ENCODE measurements at places on chromosomes 3 and 15.

DNA sequence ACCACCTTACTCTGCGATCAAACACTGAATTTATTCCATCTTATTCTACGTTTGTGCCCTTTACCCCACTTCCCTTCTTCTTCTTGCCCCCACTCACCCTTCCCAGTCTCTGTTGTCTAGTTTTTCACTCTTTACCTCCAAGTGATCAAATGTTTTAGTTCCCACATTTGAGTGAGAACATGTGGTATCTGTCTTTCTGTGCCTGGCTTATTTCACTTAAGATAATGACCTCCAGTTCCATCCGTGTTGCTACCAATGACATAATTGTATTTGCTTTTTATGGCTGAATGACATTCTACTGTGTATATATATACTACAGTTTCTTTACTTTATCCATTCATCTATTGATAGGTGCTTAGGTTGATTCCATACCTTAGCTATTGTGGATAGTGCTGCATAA lies 78.8 kb downstream of the PDCD6IP start:
- no peaks in the 10 kb centered on the region for H3K27me3 ChIP-seq
- no peak overlapping the region for H3K4me3 ChIP-seq
- no peaks in the 10 kb centered on the region for H3K4me1 ChIP-seq
- DNase-seq: no peak
- no peaks in the 10 kb centered on the region for H3K36me3 ChIP-seq

- no peaks in the 10 kb centered on the region for H3K36me3 ChIP-seq
- H3K27me3 ChIP-seq: no peaks in the 10 kb centered on the region
- no peaks in the 10 kb centered on the region for H3K4me1 ChIP-seq
- no peak overlapping the region for H3K27ac ChIP-seq
- no peak overlapping the region for H3K4me3 ChIP-seq
Measured at GRCh38 chr3:55540579-55540978, 53.5 kb upstream of the WNT5A start.

- DNase-seq: peak; percentile 43
- peak overlapping the region; percentile 89 for H3K4me3 ChIP-seq
- H3K4me1 ChIP-seq: peaks cover 22% of the 10 kb centered on the region
Measured at GRCh38 chr3:160400030-160400701, 716 bp downstream of the SMC4 start.

DNA sequence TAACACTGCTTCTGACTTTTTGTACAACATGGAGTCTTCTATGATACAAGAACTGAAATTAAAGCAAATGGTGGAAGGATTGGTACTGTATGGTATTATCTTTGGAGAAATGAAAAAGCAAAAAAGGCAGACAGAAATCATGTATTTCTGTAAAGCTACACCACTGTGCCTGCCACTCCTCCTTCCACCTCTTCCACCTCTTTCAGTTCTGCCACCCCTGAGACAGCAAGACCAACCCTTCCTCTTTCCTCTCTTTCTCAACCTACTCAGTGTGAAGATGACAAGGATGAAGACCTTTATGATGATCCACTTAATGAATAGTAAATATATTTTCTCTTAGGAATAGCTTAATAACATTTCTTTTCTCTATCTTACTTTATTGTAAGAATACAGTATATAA lies 57.0 kb downstream of the CD200 start:
- no peaks in the 10 kb centered on the region for H3K36me3 ChIP-seq
- H3K27ac ChIP-seq: no peak overlapping the region
- no peak for DNase-seq
- no peak overlapping the region for H3K4me3 ChIP-seq
- peaks cover 10% of the 10 kb centered on the region for H3K4me1 ChIP-seq

DNA sequence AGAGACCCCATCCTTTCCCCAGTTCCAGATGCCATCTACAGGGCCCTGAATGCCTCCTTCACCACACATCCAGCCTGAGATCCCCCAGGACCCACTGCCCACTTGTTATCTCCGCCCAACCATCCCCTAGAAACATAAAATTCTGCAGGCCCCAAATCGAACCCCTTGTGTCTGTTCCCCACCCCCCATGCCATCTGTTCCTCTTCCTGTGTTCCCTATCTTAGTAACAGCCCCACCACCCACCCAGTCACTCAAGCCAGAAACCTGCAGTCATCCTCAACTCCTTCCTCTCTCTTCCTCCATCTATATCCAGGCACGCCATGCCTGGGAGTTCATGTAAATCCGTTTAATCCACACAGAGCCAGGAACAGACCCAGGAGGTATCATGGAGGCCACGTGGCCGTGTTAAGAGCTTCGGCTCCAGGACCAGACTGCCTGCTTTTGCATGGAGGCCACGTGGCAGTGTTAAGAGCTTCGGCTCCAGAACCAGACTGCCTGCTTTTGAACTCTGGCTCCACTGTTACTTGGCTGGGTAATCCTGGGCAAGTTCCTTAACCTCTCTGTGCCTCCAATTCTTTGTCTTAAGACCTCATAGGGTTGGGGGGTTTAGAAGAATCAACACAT lies 4.8 kb downstream of the CSRNP1 start:
- peak overlapping the region; percentile 44 for H3K4me3 ChIP-seq
- peaks cover 69% of the 10 kb centered on the region for H3K4me1 ChIP-seq

DNA sequence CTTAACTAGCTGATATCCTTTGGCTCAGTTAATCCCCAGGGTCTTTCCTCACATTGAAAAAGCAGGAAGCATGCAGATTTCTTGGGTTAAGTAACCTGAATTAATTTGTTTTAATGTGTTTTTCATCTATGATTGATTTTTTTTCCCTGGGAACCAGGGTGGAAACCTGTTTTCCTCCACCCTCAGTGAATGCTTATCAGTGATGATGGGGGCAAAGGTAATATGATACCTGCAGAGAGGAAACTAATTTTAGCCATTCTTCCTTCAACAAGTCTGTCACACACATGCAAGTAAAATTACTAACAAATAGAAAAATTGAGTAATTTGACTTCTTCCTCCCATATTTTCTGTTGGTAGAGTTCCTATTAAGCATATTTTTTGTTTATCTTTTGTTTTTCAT lies 5.9 kb downstream of the CASR start:
- no peaks in the 10 kb centered on the region for H3K36me3 ChIP-seq
- no peaks in the 10 kb centered on the region for H3K4me1 ChIP-seq
- no peak for DNase-seq
- peaks cover 6% of the 10 kb centered on the region for H3K27me3 ChIP-seq
- H3K27ac ChIP-seq: no peak overlapping the region

GRCh38 chr3:52882377-52882776 lies 15.0 kb downstream of the STIMATE start:
- peaks cover 16% of the 10 kb centered on the region for H3K36me3 ChIP-seq
- H3K4me1 ChIP-seq: peaks cover 2% of the 10 kb centered on the region
- H3K4me3 ChIP-seq: no peak overlapping the region
- no peak for DNase-seq
- no peak overlapping the region for H3K27ac ChIP-seq

- H3K36me3 ChIP-seq: no peaks in the 10 kb centered on the region
- no peak for DNase-seq
- H3K27ac ChIP-seq: no peak overlapping the region
- no peaks in the 10 kb centered on the region for H3K27me3 ChIP-seq
Measured at GRCh38 chr3:43695863-43696262, 5.1 kb downstream of the ABHD5 start.

DNA sequence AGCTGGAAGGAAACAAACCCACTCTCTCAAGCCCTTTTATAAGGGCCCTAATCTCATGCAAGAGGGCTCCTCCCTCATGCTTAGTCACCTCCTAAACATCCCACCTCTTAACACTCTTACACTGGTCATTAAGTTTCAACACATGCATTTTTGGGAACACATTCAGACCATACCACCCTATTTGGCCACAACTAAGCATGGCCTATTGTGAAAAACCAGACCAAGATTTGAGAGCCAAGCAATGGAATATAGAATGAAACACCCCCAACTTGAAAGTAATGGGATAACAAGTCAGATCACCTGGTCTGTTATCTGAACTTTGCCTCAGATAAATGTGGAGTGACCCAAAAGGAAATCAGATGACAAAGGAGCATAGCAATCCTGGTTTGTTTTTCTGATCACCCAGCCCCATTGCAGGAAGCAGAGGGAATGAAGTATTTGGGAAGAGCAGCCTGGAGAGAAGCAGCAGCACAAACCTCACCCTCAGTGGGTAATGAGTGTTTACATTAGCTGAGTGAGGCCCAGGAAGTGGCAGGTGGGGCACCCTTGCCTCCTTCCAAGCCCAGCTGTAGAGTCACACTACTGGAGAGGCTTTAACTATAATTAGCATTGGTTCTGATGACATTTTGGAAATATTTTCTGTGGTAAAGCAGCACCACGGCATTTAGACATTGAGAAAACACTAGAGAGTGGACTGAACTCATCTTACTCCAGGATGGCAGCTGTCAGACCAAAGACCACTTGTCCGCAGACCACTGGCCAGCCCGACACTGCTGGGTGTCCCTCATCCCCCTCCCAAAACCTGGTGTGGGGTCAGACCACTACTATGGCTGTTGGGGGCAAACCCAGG lies 48.8 kb upstream of the PRTG start:
- no peaks in the 10 kb centered on the region for H3K27me3 ChIP-seq
- H3K4me1 ChIP-seq: no peaks in the 10 kb centered on the region
- H3K4me3 ChIP-seq: no peak overlapping the region
- DNase-seq: no peak

DNA sequence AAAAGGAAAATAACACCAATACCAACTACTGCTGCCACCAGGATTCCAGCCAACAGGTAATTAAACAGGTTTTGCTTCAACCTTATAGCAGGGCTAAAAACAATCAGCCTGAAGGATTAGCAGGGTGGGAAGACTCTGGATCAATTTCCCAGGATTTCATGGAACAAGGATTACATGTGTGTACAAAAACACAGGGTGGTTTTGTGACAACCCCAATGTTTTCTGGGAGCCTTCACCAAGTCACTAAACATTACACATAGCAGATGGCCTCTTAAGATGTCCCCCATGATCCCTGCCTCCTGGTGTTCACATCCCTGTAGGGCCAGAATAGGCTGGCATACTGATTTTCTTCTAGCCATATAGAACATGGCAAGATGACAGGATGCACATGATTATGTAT lies 42.8 kb upstream of the ARHGEF3 start:
- H3K4me3 ChIP-seq: no peak overlapping the region
- DNase-seq: no peak
- H3K4me1 ChIP-seq: no peaks in the 10 kb centered on the region
- no peaks in the 10 kb centered on the region for H3K36me3 ChIP-seq
- H3K27ac ChIP-seq: no peak overlapping the region

DNA sequence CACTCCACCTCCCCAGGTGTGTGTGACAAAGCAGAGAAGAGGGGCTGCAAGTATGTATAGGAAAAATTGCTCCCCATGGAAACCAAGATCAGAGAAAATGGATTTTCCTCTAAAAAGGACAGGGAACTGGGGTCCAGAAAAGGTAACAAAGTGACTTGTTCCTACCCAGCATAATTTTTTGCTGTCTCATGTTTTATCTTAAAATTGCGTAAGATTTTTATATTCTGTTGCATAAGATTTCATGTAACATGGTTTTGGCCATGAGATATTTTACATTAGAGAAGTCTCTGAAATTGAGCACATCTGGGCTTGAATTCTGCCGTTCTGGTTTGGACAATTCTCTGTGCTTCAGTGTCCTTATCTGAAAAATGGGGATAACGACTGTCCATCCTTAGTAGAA lies 335.7 kb upstream of the RORA start:
- no peaks in the 10 kb centered on the region for H3K4me1 ChIP-seq
- no peaks in the 10 kb centered on the region for H3K36me3 ChIP-seq
- no peak overlapping the region for H3K27ac ChIP-seq
- DNase-seq: no peak
- H3K27me3 ChIP-seq: peaks cover 4% of the 10 kb centered on the region

DNA sequence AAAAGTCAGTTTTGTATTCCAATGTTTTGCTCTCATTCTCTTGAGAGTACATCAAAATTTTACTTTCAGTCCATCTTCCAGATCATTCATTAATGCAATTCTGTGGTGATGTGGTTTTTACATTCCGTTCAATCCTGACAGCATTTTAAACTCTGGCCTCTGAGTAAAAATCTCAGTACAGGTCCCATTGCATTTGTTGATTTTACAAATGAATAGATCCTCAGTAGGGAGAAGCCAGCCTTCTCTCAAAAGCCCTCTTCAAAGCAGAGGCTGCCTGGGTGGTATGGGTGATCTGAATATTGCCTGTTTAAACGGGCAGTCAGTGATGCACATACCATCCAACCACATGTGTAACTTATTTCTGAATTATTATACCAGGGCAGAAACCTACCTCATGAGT lies 72.5 kb upstream of the TSC22D2 start:
- no peaks in the 10 kb centered on the region for H3K4me1 ChIP-seq
- H3K4me3 ChIP-seq: no peak overlapping the region
- H3K27me3 ChIP-seq: no peaks in the 10 kb centered on the region
- H3K36me3 ChIP-seq: no peaks in the 10 kb centered on the region
- no peak overlapping the region for H3K27ac ChIP-seq

GRCh38 chr3:5019411-5020241 lies 40.4 kb downstream of the BHLHE40 start:
- peaks cover 53% of the 10 kb centered on the region for H3K4me1 ChIP-seq
- H3K27ac ChIP-seq: peak overlapping the region; percentile 25
- no peaks in the 10 kb centered on the region for H3K27me3 ChIP-seq
- H3K36me3 ChIP-seq: no peaks in the 10 kb centered on the region
- DNase-seq: peak; percentile 83

DNA sequence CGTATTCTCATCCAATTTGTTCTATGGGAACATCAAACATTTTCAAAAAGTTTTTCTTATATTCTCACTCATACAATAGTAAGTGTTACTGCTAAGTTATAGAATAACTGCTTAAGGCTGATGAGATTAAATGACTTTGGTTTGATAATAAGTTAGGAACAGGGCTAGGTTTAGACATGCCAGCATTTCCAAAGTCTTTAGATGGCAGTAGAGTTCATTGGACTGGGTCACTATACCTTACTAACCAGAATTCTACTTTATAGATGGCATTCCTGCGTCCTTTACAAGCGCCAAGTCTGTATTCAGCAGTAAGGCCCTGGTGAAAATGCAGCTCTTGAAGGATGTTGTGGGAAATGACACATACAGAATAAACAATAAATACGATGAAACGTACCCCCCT lies 21.7 kb downstream of the PLAAT1 start:
- H3K4me3 ChIP-seq: no peak overlapping the region
- H3K4me1 ChIP-seq: no peaks in the 10 kb centered on the region
- no peak overlapping the region for H3K27ac ChIP-seq
- no peak for DNase-seq

- no peak overlapping the region for H3K27ac ChIP-seq
- H3K4me1 ChIP-seq: no peaks in the 10 kb centered on the region
- H3K4me3 ChIP-seq: no peak overlapping the region
- H3K27me3 ChIP-seq: no peaks in the 10 kb centered on the region
- H3K36me3 ChIP-seq: no peaks in the 10 kb centered on the region
Measured at GRCh38 chr3:154926721-154927120, 153.4 kb upstream of the MME start.

DNA sequence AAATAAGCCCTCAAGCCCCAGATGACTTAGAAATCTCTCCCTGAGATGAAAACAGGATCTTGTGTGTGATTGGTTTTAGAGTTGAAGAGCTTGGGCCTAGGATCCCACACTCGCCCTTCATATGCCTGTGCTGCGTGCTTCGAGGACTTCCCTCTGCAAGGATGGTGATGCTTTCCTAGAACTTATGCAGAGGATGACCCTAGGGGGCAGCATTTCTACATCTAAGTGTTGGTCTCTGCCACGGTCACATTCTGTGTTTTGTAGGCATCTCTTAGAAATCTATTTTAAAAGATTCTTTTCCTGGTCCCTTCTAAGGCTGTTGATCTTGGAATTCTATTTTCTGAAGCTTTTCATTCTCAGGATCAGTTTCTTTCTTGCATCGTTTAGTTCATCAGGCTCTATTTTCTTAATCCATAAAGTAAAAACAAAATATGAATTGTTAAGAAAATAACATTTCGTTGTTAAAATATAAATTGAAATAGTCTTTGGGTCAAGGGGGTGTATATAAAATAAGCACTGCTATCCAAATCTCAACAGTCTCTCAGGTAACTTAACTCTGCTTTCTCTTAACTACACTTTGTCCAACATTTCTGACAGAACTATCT lies 45.7 kb downstream of the WDR76 start:
- peaks cover 4% of the 10 kb centered on the region for H3K36me3 ChIP-seq
- no peaks in the 10 kb centered on the region for H3K27me3 ChIP-seq
- peak; percentile 43 for DNase-seq
- no peak overlapping the region for H3K4me3 ChIP-seq
- no peak overlapping the region for H3K27ac ChIP-seq
